Testis (tissue), 5 donors: ENCODE measurements at places on chromosomes 3 and 15. TPM values are rescaled to one million over a fixed set of nuclear protein-coding genes. Genes with fewer than 3 reads are reported as not detected.

GRCh38 chr3:186044427-186044826, 64.5 kb downstream of the ETV5 start:
- no peak for DNase-seq
- H3K27ac ChIP-seq, result no peak overlapping the region
- no peaks in the 10 kb centered on the region for H3K4me1 ChIP-seq
- H3K27me3 ChIP-seq, result no peaks in the 10 kb centered on the region

Gene GOLGA6B
- total RNA-seq, result 7.4 TPM

GRCh38 chr3:152405915-152406802, 137.4 kb downstream of the MBNL1 start:
- no peaks in the 10 kb centered on the region for H3K36me3 ChIP-seq
- peaks cover 14% of the 10 kb centered on the region for H3K4me1 ChIP-seq
- no peak for DNase-seq
- H3K27ac ChIP-seq, result no peak overlapping the region

DNA sequence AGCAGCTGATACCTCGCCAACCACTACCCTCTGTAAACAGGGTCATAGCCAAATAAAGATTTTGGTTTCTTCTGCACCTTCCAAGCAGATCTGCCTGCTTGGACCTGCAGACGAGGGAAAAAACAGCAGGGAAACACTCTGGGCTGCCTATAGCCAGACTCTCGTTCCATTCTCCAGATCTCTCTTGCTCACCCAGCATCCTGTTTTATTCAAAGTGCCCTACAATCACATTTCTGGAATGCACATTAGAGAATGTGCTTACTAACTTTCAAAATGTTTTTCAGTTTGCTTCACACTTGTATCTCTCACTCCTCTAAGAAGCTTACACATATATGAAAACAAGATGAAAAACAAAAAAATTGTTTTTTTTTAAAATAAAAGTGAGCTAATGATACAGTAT, 71.4 kb downstream of the MLH1 start:
- H3K4me3 ChIP-seq, result no peak overlapping the region
- DNase-seq, result no peak
- no peaks in the 10 kb centered on the region for H3K36me3 ChIP-seq
- no peaks in the 10 kb centered on the region for H3K27me3 ChIP-seq

- H3K4me3 ChIP-seq, result peak overlapping the region; percentile 12
- DNase-seq, result peak; percentile 98
- H3K27ac ChIP-seq, result peak overlapping the region; percentile 91
- H3K27me3 ChIP-seq, result no peaks in the 10 kb centered on the region
- H3K4me1 ChIP-seq, result peaks cover 58% of the 10 kb centered on the region
Observed at GRCh38 chr3:184320104-184320445, 5.7 kb downstream of the EIF4G1 start.

- H3K4me3 ChIP-seq, result no peak overlapping the region
- no peak for DNase-seq
- no peak overlapping the region for H3K27ac ChIP-seq
- H3K27me3 ChIP-seq, result no peaks in the 10 kb centered on the region
Observed at GRCh38 chr15:25092661-25093060, 137.9 kb downstream of the SNRPN start.

DNA sequence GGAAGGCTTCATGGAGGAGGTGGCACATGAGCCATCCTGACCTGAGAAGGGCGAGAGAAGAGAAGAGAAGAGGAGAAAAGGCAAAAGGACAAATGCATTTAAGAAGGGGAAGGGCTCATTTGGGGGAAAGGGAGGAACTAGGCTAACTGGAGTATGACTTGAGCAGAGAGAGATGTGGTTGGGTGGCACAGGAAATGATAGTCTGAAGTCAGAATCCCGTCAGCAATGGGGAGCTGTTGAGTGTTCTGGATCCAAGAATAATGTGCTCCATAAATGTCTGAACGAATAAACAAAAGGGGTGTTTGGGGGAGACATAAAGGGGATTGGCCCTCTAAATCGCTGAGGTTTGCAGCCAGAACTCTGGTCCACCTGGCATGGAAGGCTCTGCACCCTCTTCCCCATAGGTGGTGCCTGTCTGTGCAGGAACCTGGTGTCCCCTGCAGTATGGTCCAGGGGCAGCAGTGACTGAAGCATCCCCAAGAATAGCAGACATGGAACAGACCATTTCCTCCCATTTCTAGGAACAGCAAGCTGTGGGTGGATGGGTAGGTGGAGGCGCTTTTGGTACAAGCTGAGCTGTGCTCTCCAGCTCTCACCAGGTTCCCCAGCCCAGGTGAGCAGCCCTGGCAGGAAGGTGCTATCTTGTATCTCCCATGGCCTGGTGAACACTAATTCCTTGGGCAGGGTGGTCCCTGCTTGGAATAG, 15.2 kb downstream of the CORO2B start:
- no peak for DNase-seq
- H3K27me3 ChIP-seq, result no peaks in the 10 kb centered on the region
- H3K4me3 ChIP-seq, result no peak overlapping the region
- H3K4me1 ChIP-seq, result peaks cover 14% of the 10 kb centered on the region
- no peak overlapping the region for H3K27ac ChIP-seq

Gene MOBP
- total RNA-seq, result 8.5 TPM

DNA sequence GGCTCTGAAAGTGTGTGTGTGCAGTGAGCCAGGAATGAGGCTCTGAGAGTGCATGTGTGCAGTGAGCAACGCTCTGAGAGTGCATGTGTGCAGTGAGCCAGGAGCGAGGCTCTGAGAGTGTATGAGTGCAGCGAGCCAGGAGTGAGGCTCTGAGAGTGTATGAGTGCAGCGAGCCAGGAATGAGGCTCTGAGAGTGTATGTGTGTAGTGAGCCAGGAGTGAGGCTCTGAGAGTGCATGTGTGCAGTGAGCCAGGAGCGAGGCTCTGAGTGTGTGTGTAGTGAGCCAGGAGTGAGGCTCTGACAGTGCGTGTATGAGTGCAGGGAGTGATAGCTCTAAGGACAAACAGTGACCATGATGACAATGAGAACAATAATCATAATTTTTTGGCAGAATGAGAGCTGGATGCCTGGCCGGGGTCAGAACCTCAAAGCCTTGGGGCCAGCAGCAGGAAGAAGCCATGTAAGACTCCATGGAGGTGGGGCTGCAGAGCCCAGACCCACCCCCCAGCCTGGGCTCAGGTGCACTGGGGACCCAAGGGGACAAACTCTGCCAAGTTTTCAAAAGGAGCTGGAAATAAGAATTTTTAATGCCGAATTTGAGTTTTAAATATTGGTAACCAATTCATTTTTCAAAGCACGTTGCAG, 85.7 kb upstream of the PRR20G start:
- peak; percentile 30 for DNase-seq
- no peak overlapping the region for H3K4me3 ChIP-seq
- no peak overlapping the region for H3K27ac ChIP-seq
- no peaks in the 10 kb centered on the region for H3K27me3 ChIP-seq

DNA sequence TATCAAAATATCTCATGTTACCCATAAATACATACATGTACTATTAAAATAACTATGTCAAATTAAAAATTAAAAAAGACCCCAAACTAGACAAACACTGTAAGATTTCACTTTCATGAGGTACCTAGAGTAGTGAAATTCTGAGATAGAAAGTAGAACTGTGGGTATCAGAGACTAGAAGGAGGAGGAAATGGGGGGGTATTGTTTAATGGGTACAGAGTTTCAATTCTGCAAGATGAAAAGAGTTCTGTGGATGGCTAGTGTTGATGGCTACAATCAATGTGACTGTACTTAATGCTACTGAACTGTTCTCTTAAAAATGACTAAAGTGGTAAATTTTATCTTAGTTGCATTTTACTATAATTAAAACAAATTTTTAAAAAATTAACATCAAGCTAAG, 36.6 kb downstream of the RFX7 start:
- H3K27me3 ChIP-seq, result no peaks in the 10 kb centered on the region
- no peaks in the 10 kb centered on the region for H3K36me3 ChIP-seq
- H3K4me3 ChIP-seq, result no peak overlapping the region
- H3K27ac ChIP-seq, result no peak overlapping the region

GRCh38 chr3:129122412-129123011, 908 bp upstream of the RAB43 start:
- no peaks in the 10 kb centered on the region for H3K27me3 ChIP-seq
- DNase-seq, result peak; percentile 50
- peaks cover 20% of the 10 kb centered on the region for H3K4me1 ChIP-seq

DNA sequence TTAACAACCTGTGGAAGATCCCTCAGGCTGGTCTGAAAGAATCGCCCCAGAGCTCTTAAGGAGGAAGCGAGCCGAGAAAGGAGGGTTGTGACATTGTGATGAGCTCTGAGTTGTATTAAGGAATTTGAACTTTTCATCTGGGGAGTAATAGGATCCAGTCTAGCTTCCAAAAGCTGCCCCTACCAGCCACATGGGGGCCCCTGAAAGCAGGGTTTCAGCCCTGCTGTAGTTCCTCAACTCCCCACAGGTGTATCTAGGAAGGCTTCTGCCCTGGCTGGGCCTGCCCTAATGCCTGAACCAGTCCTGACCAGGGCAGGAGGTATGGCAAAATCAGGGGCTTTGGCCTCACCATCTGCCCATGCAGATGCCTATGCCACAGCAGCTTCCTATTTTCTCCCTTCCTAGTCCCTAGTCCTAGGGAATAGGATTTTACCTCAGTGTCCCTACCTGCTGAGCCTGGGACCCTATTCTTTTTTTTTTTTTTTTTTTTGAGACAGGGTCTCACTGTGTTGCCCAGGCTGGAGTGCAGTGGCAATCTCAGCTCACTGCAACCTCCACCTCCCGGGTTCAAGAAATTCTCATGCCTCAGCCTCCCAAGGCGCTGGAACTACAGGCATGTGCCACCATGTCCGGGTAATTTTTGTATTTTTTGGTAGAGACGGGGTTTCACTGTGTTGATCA, 5.0 kb upstream of the AP3S2 start:
- no peak overlapping the region for H3K27ac ChIP-seq
- no peaks in the 10 kb centered on the region for H3K36me3 ChIP-seq
- no peak overlapping the region for H3K4me3 ChIP-seq

Gene SENP5
- 76.8 TPM for total RNA-seq

- no peak for DNase-seq
- H3K4me3 ChIP-seq, result no peak overlapping the region
- no peak overlapping the region for H3K27ac ChIP-seq
Observed at GRCh38 chr3:61559136-61559731, 2.1 kb upstream of the PTPRG start.

DNA sequence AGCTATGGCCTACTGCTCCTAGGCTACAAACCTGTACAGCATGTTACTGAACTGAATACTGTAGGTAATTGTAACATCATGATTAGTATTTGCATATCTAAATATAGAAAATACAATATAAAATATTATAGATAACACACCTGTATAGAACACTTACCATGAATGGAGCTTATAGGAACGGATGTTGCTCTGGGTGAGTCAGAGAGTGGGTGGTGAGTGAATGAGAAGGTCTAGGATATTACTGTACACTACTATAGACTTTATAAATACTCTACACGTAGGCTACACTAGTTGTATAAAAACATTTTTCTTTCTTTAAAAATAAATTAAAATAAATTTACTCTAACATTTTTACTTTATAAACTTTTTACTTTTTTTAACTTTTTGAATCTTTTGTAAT, 224.0 kb upstream of the CBLB start:
- H3K36me3 ChIP-seq, result no peaks in the 10 kb centered on the region
- no peak for DNase-seq
- no peaks in the 10 kb centered on the region for H3K27me3 ChIP-seq
- no peak overlapping the region for H3K4me3 ChIP-seq
- H3K27ac ChIP-seq, result no peak overlapping the region
- no peaks in the 10 kb centered on the region for H3K4me1 ChIP-seq

DNA sequence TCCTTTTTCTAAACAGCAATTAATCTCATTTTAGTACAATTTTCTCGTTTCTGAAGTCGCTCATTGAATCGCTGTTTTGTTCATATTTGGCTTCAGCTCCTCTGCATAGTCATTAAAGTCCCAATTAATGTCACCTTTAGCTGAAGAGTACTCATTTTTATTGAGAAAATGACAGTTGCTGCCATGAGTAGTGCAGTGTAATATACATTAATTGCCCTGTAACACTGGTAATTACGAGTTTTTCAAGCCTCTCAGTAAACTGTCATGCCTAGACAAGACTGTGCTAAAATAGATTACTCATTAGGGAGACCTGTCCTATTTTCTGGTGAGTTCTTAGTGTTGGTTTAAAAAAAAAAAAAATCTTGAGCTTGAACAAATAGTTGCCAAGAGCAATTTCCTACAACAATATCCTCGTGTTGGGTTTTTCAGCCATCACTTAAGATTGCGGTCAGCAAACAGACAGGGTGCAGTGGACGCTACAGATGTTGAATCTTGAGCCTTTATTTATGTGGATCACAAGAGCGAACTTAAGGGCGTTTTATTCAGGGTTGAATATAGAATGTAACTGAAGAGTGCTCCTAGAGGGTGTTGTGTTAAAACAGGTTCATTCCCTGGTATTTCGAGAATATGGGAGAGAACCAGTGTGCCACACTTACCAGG, 176.0 kb downstream of the CDIN1 start:
- DNase-seq, result no peak
- no peaks in the 10 kb centered on the region for H3K4me1 ChIP-seq
- H3K27ac ChIP-seq, result no peak overlapping the region
- H3K36me3 ChIP-seq, result no peaks in the 10 kb centered on the region
- no peaks in the 10 kb centered on the region for H3K27me3 ChIP-seq

DNA sequence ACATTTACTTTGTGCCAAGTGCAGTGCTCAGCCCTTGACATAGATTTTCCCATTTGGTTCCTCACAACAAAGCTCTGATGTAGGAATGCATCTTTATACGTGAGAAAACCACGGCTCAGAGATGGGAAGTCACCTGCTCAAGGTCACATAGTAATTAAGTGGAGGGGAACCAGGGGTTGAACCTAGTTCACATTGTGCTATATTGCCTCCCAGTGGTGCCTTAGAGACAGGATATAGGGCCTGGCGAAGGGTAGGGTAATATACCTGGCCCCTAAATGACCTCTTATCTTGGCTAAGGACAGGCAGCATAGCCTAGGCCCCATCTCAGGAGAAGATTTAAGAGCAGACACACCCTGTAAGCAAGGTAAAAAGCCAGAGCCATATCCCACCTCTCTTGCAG, 71.5 kb downstream of the FOXP1 start:
- H3K36me3 ChIP-seq, result no peaks in the 10 kb centered on the region
- H3K4me1 ChIP-seq, result no peaks in the 10 kb centered on the region
- no peak overlapping the region for H3K27ac ChIP-seq
- H3K4me3 ChIP-seq, result no peak overlapping the region
- H3K27me3 ChIP-seq, result no peaks in the 10 kb centered on the region

GRCh38 chr3:128360705-128361271, 105.9 kb downstream of the DNAJB8 start:
- DNase-seq, result no peak
- H3K27me3 ChIP-seq, result no peaks in the 10 kb centered on the region
- no peak overlapping the region for H3K4me3 ChIP-seq
- H3K27ac ChIP-seq, result no peak overlapping the region
- H3K36me3 ChIP-seq, result no peaks in the 10 kb centered on the region

DNA sequence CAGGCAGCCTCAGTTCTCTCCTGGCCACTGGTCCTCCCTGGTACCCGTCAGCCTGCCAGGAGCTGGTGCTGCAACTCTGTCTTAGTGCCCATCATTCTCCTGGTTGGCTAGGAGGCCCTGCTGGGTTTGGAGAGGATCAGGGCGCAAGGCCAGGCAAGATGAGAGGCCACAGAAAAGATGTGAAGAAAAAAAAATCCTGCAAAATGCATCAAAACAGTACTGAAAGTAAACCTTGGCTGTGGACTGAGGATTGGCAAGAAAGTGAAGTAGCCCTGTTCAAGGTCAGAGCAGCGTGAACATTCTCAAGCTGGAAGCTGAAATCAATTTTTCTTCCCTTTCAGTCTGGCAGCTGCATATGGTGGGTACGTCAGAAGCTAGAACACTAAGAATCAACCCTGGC, 74.2 kb downstream of the GTF2E1 start:
- H3K4me1 ChIP-seq, result peaks cover 11% of the 10 kb centered on the region
- H3K4me3 ChIP-seq, result no peak overlapping the region
- H3K27me3 ChIP-seq, result no peaks in the 10 kb centered on the region
- peak; percentile 58 for DNase-seq
- no peaks in the 10 kb centered on the region for H3K36me3 ChIP-seq
- H3K27ac ChIP-seq, result no peak overlapping the region
